Esophagus mucosa (tissue), 1 donor: ENCODE measurements at places on chromosomes 3 and 15. TPM values are rescaled to one million over a fixed set of nuclear protein-coding genes. Genes with fewer than 3 reads are reported as not detected.
A peak's percentile ranks its signal among the peaks of the same experiment; 100 is the strongest.

The GOLGA6L10 gene
- 3.9 TPM for total RNA-seq

The RYR3 gene
- 0.72 TPM for total RNA-seq

The IL5RA gene
- total RNA-seq = not detected

The CHRNA5 gene
- 4.3 TPM for total RNA-seq

The EPHA3 gene
- 0.40 TPM for total RNA-seq

The TTC21A gene
- total RNA-seq = 2.3 TPM

The ABCF3 gene
- total RNA-seq = 45.3 TPM

The SLC6A11 gene
- 7.8 TPM for total RNA-seq

The NDN gene
- 17.3 TPM for total RNA-seq

The PLA1A gene
- total RNA-seq = 0.92 TPM

The IL12A gene
- total RNA-seq = 0.80 TPM

- ATAC-seq = no peak
These were observed 18.1 kb downstream of the IL17RD start for GRCh38 chr3:57147071-57147470.

- no peak for ATAC-seq
These were observed 421.2 kb upstream of the TPRG1 start for GRCh38 chr3:188750617-188751016.

GRCh38 chr3:56351537-56351936 is 116.7 kb downstream of the ERC2 start:
- no peak for ATAC-seq

GRCh38 chr3:40737343-40737742 is 212.6 kb downstream of the ZNF621 start:
- no peak for ATAC-seq

- no peak for ATAC-seq
These were observed 154.3 kb downstream of the ALDH1A2 start for GRCh38 chr15:57911247-57911646.

DNA sequence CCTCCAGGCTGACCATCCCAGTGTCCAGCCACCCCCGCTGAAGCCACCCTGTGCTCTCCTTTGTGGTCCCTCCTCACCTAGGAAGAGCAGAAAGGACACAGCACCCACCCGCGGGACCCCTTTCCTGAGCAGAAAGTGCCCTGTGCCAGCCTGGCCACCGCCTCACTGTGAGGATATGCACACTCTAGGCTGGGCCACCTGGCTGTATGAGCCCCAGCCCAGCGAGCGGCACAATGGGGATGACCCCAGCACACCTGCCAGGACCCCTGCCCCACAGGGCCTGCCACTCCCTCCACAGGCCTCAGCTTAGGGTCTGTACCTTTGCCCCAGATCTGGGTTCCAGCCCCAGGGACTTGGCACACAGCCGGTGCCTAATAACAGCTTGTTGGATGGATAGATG is 47.9 kb upstream of the FURIN start:
- ATAC-seq = peak; percentile 25

- ATAC-seq = no peak
These were observed 122.5 kb downstream of the VGLL4 start for GRCh38 chr3:11521167-11521566.

- ATAC-seq = no peak
These were observed 16.2 kb downstream of the FYCO1 start for GRCh38 chr3:45979378-45979777.

GRCh38 chr15:51302480-51302879 is 35.9 kb downstream of the CYP19A1 start:
- ATAC-seq = no peak

- no peak for ATAC-seq
These were observed 10.8 kb upstream of the FYCO1 start for GRCh38 chr3:46006238-46007032.

GRCh38 chr15:49490966-49491365 is 67.9 kb downstream of the FGF7 start:
- no peak for ATAC-seq

DNA sequence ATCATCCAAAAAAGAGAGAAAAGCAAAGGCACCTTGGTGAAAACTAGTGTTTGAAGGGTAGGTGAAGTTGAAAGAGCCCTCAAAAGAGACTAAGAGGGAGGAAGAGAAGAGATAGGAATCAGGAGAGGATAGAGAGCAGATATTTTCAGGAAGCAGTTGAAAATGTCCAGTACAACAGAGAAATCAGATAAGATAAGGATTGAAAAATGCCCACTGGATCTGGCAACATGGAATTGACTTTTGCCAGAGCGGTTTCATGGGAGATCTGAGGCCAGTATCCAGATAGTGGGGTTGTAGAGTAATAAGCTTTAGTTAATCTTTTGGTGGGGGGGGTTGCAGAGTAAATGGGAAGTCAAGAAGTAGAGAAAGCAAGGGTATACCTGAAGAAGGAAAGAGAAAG is 337.4 kb downstream of the IL5RA start:
- no peak for ATAC-seq

- ATAC-seq = no peak
These were observed 450.8 kb upstream of the NAALADL2 start for GRCh38 chr3:174408310-174408709.

DNA sequence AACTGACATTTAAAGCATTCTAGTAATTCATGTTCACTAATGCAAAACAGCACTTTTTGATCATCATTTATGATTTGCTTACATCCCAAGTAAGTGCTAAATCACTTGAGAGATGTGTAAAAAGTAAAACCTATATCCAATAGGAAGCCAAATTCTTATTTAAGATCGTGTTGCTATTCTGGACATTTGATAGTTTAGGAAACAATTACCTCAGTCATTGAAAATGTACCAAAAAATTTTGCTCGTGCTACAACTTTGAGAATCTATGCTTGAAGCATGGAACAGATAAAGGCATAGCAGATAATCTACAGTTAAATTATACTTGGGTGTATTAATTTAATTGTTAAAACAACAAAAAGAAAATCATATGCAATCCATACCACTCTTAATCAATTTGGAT is 571.6 kb upstream of the NR2F2 start:
- ATAC-seq = no peak

GRCh38 chr15:47293466-47294162 is 423.7 kb upstream of the SEMA6D start:
- ATAC-seq = peak; percentile 32

DNA sequence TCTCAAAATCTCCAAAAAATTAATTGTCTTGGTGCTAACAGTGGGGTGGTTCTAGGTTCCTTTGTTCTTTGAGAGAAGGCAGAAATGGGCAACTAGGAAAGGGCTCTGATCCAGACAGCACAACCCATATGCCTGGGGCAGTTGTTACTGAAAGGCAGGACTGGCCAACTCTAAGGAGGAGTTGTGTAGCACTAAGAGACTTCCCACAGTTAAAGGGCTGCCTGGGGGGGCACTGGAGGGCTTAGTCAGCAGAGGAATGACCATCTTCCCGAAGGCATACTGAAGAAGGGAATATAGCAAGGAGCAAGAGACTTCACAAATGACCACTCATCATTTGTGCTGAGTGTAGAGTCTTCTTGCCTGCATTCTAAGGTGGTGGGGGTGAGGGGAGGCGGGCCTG is 15.8 kb downstream of the ILDR1 start:
- no peak for ATAC-seq

DNA sequence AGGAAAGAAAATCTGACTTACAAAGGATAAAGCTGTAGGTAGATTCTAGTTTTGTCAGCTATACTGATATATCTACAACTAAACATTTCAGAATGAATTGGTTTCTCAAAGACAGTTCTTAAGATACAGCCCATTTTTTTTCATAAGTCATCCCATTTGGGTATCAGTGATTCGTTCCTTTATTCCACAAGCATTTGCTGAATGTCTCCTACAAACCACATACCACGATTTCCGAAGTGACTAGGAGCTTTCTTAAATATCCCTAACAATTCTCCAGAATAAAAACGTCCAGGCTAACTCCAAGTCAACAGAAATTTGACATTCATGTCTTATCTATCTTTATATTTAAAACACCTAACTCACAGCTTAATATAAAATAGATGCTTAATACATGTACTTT is 59.8 kb downstream of the TP53BP1 start:
- no peak for ATAC-seq

DNA sequence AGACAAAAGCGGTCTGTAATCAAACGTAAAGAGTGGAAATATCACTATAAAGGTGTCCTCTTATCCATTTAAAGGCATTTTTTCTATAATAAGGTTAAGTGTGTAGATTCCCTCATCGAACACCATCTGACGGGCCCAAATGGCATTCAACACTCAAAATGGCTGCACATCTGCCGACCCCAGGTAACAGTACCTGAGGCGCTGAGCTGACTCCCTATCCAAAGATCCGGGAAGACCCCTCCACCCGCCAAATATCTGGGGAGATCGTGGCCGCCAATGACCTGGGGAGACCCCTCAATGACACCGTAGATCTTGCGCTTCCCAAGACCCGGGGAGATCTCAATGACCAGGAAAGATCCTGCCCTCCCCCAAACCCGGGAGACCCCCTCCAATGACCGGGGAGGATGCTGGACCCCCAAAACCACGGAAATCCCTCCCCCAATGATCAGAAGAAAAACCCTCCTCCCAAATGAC is 476 bp downstream of the IP6K2 start:
- ATAC-seq = no peak

DNA sequence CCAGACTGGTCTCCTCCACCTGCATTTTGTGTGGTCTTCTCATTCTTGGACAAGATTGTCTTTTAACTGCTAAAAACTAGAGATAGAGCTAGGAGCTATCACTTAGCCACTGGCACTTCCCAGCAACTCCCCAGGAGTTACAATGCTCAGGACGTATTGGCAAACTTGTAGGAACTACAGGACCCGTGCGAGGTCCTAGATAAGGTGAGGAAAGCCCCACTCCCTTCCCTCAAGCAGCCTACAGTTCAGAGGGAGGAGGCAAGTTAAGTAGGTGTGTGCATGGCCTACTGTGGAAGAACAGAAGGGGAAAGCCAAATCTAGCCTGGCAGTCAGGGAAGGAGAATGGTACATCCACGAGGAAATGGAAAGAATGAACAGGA is 504.7 kb upstream of the PROK2 start:
- ATAC-seq = peak; percentile 4

- no peak for ATAC-seq
These were observed 265.9 kb downstream of the TJP1 start for GRCh38 chr15:29556380-29556779.

GRCh38 chr3:124886168-124887056 is 753 bp downstream of the ITGB5 start:
- peak; percentile 55 for ATAC-seq

GRCh38 chr3:56960234-56960917 is 100.1 kb upstream of the SPATA12 start:
- ATAC-seq = no peak

DNA sequence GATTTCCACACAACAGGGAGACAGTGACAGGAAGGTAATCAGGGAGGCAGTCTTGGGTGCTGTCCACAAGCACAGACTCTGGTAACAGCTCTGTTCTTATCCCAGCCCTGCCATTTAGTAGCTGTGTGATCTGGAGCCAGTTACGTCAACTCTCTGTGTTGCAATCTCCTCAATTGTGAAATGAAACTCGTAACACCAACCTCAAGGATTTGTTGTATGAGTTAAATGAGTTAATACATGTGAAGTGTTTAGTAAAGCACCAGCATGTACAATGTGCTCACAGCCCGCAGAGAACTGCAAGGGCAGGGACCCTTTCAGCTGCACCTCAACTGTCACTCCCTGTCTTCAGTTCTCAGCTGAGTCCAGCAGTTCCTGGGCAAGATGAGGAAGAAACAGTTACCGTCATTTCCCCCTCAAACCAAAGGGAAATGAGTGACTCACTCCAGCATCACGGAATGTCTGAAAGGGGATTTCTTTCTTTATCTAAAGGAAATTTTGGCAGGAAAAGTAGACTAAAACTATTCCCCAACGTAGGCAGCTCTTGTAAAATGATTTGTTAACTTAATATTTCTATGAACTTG is 39.9 kb upstream of the MB21D2 start:
- peak; percentile 96 for ATAC-seq

DNA sequence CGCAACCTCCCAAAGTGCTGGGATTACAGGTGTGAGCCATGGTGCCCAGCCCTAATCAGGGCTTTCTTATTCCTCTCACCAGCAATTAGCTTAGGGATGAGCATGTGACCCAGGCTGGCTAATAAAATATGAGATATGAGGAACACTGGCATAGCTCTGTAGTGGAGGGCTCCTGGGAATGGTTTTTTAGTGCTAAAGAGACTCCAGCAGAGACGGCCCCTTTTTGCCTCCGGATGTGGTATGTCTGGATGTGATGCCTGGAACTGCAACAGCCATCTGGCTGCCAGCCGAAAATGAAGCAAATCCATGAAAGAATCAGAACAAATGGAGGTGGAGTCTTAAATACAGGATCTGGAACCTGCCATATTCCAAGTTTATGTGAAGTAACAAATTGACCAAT is 69.1 kb upstream of the MAGI1 start:
- ATAC-seq = no peak

- no peak for ATAC-seq
These were observed 34.3 kb upstream of the APH1B start for GRCh38 chr15:63243101-63243500.

DNA sequence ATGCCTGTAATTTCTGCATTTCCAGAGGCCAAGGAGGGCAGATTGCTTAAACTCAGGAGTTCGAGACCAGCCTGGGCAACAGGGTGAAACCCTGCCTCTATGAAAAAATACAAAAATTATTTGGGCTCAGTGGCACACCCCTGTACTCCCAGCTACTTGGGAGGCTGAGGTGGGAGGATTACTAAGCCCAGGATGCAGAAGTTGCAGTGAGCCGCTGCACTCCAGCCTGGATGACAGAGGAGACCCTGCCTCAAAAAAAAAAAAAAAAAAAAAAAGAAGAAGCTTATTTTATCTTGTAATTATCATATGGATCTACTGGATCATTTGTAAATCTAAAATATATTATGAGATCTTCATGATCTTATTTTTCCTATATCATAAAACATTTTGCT is 84.1 kb downstream of the PPCDC start:
- ATAC-seq = no peak

- ATAC-seq = peak; percentile 40
These were observed 55.0 kb downstream of the TMEM44 start for GRCh38 chr3:194577986-194578905.

DNA sequence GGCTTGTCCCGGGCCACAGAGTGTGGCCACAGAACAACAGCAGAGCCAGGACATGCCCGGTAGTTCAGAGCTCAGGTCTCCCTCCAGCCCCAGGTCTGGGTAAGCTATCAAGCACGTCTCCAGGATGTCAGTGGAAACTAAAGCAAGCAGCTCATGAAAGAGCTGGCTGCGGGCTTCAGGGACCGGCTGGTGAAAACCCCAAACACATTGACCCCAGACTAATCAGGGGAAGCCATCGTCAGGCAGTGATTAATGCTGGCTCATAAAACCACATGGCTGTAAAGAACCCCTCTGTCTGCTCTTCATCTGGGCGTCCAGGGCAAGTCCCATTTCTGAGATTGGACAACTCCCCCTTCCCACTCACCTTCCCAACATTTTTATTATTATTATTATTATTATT is 37.8 kb downstream of the LMCD1 start:
- no peak for ATAC-seq

- peak; percentile 78 for ATAC-seq
These were observed 196.5 kb upstream of the ZPLD1 start for GRCh38 chr3:102238362-102238761.

- no peak for ATAC-seq
These were observed 10.5 kb upstream of the TM4SF18 start for GRCh38 chr3:149343951-149344350.

DNA sequence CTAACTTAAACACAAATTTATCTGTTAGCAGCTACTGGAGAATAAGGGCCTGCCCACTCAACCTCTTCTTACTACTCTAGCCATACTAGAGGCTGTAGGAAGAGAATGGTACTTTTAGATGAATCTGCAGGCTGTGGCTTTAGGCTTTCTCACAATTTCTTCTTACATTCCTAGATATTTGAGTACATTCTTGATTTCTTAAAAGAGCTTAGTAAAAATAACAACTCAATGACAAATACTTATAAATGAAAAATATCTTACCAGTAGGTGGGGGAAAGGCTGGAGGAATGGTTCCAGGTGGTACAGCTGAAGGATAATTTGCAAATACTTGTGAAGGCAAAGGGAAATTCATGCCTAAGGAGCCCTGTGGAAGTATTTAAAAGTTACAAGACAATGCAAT is 92.9 kb upstream of the GK5 start:
- no peak for ATAC-seq
